ENCODE measurements at places on chromosomes 11 and 22.

GRCh38 chr22:38824585-38824984 lies 19.2 kb downstream of the NPTXR start:
- peak; percentile 73 for DNase-seq

GRCh38 chr11:77407613-77408012 lies 66.3 kb downstream of the PAK1 start:
- DNase-seq = no peak

DNA sequence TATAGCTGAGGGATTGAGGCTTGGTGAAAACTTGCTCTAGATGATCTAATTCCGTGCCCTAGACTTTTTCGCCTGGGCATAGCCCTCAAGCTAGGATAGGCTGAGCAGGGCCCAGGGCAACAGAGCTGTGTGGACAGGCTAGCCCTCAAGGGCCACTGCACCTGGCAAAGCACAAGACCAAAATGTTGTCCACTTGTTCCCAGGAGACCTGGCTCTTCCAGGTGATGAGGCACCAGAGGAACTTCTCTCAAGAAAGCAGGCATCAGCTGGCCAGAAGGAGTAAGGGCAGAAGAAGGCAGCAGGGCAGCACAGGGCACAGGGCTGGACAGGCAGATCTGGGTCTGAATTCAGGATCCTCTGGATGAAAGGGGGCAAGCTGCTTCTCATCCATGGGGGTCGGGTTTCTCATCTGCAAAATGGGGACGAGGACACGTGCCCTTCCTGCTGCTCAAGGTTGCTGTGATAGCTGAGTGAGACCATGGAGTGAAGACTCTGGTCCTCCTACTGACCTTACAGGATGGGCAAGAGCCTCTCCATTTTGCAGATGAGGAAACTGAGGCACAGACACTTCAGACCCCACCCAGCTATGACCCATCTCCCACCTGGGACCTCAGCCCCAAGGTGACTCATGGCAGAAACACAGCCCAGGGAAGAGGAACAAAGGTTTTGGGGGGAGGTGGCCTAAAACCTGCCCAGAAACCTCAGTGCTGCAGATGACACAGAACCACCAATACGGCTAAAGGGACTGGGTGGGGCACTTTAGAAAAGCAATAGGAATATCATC lies 42.2 kb upstream of the PRDM11 start:
- DNase-seq = no peak

GRCh38 chr11:26649884-26650283 lies 72.0 kb downstream of the SLC5A12 start:
- peak; percentile 33 for DNase-seq

DNA sequence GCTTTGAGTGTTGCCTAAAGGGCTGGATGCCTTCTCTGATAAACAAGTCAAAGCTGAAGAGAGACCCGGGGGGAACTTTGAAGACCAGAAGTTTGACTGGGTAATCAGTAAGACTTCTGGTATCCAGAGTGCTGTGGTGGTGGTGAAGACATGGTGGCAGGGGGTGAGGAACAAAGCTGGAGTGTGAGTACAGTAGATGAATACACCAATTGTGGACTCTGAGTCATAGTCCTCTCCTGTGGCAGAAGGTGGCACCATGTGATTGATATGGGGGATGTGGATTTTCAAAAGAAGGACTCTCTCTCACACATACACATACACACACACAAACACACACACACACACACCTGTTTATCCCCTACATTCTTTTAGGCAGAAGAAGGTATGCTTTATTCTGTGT lies 12.3 kb downstream of the MS4A6A start:
- no peak for DNase-seq

GRCh38 chr22:38294193-38294592 lies 21.4 kb upstream of the TMEM184B start:
- no peak for DNase-seq

DNA sequence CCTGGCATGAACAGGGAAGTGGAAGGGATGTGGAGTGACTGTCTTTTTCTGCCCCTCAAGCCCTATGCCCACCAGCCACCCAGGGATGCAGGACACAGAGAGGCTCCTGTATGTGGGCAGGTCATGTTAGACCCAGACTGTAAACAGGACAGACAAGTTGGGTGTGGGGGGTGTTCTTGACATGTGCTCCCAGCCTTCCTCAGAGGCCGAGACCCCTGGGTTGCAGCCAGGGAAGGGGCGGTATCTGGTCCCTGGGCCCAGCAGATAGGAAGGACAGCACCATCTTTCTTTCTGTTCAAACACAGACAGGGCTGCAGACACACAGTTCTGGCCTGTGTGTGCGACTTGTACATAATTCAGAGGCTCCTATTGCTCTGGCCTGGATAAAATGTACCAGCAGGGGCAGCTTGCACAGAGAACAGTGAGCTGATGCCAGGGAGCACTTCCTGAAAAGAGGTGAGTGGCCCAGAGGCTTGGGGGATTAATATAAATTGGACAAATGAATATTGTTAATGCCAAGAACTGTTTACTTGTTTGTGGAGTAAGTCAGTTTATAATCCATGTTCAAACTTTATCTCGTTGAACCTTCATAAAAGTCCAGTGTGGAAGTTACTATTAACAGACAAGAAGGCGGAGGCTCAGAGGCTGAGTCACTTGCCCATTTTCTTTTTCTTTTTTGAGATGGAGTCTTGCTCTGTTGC lies 16.6 kb downstream of the GDPD5 start:
- DNase-seq = no peak

GRCh38 chr11:396948-397548 lies 3.0 kb downstream of the PKP3 start:
- DNase-seq = peak; percentile 2

DNA sequence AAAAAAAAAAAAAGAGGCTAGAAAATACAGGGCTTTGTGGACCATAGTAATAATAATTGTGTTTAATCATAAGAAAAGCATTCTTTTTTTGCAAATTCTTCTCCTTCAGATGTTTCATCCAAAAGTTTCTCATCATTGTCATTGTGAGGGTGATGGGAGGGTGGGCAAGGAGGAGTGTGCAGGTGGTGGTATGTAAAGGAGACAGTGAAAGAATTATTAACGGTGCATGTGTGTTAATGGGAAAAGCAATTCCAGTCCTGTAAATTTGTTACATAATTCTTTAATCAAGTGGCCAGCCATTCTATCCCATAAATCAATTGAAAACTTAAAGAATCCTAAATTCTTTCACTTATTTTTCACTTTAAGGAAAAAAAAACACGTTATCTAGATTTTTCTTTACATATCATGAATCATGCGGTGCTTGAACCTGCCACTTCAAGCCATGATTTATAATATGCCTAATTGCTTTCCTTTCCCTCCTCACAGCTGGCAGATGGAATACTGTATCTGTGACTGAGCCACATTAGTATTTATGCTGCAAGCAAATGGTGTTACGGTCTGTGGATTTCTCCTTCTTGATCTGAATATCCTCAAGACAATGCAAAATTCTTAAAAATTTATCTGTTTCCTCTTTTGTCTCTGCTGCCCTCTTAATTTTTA lies 318.5 kb downstream of the JRKL start:
- DNase-seq = no peak

DNA sequence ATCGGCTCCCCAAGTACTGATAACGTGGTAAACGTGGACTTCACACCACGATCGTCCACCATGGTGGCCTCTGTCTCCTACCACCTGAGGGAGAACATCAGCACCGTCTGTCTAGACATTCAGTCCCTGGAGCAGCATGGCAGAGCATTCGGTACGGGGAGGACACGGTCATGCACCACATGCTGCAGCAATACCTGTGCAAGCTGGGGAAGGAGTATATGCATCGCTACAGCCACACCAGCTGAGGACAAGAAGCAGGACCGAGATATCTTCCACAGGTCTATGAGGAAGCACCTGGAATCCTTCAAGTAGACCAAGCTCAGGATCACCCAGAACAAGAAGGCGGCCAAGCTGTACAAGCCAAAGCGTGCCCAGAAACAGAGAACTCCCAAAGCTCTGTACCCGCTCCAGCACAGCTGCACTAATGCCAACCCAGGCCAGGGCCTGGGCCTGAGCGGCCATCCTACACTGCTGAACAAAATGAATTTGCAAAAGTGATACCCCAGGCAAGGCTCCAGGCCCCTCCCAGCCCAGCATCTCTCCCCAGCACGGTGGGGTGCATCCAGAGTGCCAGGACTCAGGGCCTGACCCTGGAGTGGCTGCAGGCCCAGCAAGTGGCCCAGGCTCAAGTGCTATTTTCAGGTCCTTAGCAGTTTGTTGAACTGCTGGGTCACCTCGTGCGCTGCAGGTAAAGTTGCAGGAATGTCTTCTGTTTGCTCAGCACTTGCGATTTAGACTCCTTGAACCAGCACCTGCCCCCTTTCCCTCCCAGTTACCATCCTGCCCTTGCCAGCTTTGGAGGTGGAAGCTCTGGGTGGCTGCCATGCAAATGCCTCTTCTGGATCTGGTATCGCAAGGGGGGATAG lies 119.3 kb upstream of the SERPIND1 start:
- no peak for DNase-seq

DNA sequence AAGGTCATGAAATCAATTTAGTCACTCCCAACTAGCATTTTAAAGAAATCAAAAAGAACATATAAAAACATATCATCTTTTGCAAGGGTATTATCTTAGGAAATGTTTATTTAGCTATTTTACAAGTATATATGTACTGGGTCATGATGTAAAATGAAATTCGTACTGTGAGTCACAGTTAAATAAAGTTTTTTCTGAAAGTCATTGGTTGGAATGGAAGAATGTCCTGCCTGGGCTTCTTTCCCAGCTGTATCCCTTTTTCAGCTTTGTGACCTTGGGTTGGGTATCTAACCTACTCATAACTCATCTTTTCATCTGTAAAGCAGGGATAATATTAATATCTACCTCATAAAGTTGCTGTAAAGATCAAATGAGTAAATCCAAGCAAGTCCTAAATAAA lies 15.7 kb downstream of the FDX1 start:
- DNase-seq = no peak

DNA sequence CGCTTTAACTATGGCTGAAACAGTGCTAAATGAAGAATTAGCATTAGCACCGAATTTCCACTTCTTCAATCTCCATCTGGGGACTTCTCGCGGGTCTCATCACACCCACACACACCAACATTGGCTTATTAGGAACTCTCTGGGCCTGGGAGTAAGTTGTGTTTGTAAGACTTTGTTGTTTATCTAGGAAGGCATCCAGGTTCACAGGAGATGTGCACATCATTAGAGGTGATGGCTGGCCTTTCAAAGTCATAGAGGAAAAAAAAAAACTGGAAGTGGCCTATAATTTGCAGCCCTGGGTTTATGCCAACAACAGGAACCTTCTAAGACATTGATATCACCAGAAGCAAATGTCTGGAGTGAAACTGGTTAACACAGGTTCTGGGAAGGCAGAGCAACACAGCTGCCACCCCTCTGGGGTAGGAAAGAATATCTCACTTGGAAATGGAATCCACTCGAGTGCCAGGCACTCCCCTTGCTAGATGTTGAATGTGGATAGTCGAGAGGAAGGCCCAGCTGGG lies 84.5 kb downstream of the TRAF6 start:
- no peak for DNase-seq

GRCh38 chr22:19088866-19089595 lies 33.2 kb downstream of the DGCR2 start:
- no peak for DNase-seq

- DNase-seq = no peak
These were observed 145.5 kb downstream of the RBFOX2 start for GRCh38 chr22:35883031-35883620.

- DNase-seq = no peak
These were observed 5.9 kb downstream of the FRMD8 start for GRCh38 chr11:65392186-65392829.

DNA sequence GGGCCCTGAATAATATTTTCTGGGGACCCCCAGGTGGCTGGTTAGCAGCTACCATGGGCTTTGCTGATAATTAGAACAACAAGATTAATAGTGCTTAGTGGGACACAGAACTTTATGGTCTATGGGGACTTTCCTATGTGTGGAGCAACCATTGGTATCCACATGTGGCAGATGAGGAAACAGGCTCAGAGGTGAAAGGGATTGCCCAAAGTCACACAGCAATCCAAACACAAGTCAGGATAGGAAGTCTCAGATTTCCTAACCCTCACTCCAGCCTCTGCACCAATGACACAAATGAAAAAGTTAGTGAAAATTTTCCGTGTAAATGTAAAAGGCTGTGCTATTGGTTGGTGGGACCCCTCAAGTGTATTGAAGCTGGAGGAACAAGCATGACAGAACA lies 15.3 kb upstream of the SLCO2B1 start:
- no peak for DNase-seq

Measured in midbrain (tissue), 1 donor.